ENCODE measurements at places on chromosomes 3 and 15. TPM values are rescaled to one million over a fixed set of nuclear protein-coding genes. Genes with fewer than 3 reads are reported as not detected.

The CFAP100 gene
- not detected for total RNA-seq

The POTEB gene
- not detected for total RNA-seq

The SLC15A2 gene
- 18.2 TPM for total RNA-seq

The GOLGA8Q gene
- 1.2 TPM for total RNA-seq

The KBTBD13 gene
- total RNA-seq, result 2.6 TPM

The LACTB gene
- 18.7 TPM for total RNA-seq

The TSPAN3 gene
- total RNA-seq, result 373 TPM

The MEGF11 gene
- 0.10 TPM for total RNA-seq

The SLC9A9 gene
- 28.4 TPM for total RNA-seq

The TGM4 gene
- not detected for total RNA-seq

The GPR27 gene
- total RNA-seq, result 5.1 TPM

The TM4SF1 gene
- 90.2 TPM for total RNA-seq

The STRIT1 gene
- total RNA-seq, result 3.9 TPM

The CP gene
- total RNA-seq, result 5.2 TPM

The AMIGO3 gene
- total RNA-seq, result 2.8 TPM

The HTD2 gene
- total RNA-seq, result 21.8 TPM

The C2CD4A gene
- total RNA-seq, result not detected

The ECE2 gene
- not detected for total RNA-seq

The C3orf20 gene
- total RNA-seq, result not detected

The ZNF501 gene
- 10.6 TPM for total RNA-seq

The SERINC4 gene
- total RNA-seq, result 0.10 TPM

The TRPM1 gene
- total RNA-seq, result not detected

The TIMP4 gene
- 1.1 TPM for total RNA-seq

The FYCO1 gene
- 73.2 TPM for total RNA-seq

The COPB2 gene
- 92.1 TPM for total RNA-seq

The PCOLCE2 gene
- 0.62 TPM for total RNA-seq

The ABI3BP gene
- 88.9 TPM for total RNA-seq

The ZNF770 gene
- 48.5 TPM for total RNA-seq

The ONECUT1 gene
- total RNA-seq, result not detected

The SCAMP5 gene
- total RNA-seq, result 0.62 TPM

The KNSTRN gene
- 25.6 TPM for total RNA-seq

The SAMMSON gene
- total RNA-seq, result 0.41 TPM

The CHRNB4 gene
- total RNA-seq, result 1.1 TPM

The EFCC1 gene
- 1.3 TPM for total RNA-seq
